Endodermal cell (in vitro differentiated cells): ENCODE measurements at places on chromosomes 2 and 18. TPM values are rescaled to one million over a fixed set of nuclear protein-coding genes. Genes with fewer than 3 reads are reported as not detected.

The SNTG2 gene
- total RNA-seq, result 11.6 and 11.9 TPM in 2 replicates

DNA sequence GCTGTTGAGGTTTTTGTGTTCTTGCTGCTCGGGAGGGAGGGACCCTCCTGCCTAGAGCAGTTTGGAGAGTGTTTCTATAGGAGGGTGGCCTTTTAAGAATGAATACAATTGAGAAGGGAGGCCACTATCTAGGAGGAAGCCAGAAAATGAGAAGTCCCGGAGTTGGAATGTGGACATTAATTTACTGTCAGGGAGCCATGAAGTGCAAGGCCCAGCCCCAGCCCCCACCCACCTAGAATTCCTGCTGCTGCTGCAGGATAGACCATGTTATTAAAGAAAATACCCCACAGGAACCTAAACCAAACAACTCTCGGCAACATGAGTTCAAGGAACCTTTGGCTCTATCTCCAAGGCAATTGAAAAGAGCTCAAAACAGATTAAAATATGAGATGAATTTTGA is 46.0 kb downstream of the ZBTB7C start:
- no peak for DNase-seq

The MAP2 gene
- total RNA-seq, result 0.70 to 2.1 TPM (median 1.8 TPM) in 3 replicates

- no peak for DNase-seq
Measured at GRCh38 chr2:222058819-222059445, 239.9 kb downstream of the PAX3 start.

- DNase-seq, result peak; percentile 82
Measured at GRCh38 chr2:230717600-230717999, 5.0 kb downstream of the CAB39 start.

The KLHL30 gene
- not detected in 3 replicates for total RNA-seq

The EVX2 gene
- not detected in 3 replicates for total RNA-seq

GRCh38 chr2:4869154-4869553 is 823.0 kb upstream of the SOX11 start:
- DNase-seq, result no peak

The SLC5A7 gene
- not detected in 2 replicates for total RNA-seq

DNA sequence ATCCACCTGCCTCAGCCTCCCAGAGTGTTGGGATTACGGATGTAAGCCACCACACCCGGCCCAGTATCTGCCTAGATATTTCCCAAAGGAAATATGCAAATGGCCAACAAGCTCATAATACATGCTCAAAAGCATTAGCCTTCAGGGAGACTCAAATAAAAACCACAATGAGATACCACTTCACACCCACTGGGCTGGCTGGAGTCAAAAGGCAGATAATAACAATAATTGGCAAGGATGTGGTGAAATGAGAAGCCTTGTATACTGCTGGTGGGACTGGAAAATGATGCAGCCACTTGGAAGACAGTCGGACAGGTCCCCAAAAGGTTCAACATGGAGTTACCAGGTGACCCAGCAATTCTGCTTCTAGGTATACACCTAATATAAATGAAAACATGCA is 20.5 kb upstream of the ZNF516 start:
- no peak for DNase-seq

DNA sequence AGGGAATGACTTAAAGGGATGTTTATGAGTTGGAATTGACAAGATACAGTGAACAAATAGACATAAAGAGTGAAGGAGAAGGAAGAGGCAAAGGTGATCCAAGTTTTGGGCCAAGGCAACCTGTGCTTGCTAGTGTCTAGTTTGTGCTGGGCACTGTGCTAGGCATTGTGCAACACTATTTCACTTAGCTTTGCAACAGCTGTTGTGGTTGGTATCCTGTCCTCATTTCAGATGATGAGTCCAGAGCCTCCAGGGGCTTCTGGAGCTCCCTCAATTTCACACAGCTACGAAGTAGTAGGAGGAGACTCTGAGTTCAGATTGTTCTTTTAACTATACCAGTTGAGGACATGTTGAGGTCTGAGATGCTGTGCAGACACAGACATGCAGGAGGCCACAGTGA is 18.1 kb upstream of the LOXHD1 start:
- no peak for DNase-seq

DNA sequence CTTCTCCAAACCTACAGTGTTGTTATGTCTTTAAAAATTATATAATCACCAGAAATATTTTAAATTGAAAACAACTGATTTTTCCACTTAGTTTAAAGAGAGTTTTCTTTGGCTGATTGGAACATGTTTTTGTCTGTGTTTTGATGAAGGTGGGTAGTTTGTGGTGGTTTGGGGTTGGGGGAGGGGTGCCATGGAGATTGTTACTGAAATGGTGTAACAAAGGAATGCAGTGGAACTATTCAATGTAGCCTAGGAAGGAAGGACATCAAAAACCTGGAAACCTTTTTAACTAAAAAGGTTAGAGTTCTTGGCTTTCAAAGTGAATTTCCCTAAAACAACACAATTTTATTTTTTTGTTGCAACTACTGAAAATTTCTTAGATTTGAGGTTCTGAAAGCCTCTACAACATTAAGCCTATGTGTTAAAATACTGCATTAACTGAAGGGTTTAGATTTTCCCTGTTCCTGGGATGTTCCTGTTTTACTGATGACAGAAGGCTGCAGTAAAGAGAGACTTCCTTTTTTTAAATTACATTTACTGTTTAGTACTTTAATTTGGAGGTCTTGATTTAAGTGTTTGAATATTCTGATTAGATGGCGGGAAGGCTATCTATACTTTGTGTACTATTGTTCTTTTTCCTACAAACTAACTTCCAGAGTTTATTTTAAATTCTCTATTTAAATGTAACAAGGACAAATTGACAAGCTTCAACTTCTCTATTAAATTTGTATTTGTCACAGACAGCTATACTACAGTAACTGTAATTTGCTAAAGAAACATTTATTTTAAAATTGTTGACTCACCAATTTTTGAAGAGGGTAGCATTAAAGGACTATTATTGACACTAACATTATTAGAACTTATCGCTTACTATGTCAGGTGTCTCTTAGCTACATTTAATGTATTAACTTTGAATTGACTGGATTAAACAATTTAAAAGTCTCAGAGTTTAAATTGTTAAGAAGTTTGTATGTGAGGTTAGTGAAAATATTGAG is 87.7 kb downstream of the LIMS1 start:
- no peak for DNase-seq

DNA sequence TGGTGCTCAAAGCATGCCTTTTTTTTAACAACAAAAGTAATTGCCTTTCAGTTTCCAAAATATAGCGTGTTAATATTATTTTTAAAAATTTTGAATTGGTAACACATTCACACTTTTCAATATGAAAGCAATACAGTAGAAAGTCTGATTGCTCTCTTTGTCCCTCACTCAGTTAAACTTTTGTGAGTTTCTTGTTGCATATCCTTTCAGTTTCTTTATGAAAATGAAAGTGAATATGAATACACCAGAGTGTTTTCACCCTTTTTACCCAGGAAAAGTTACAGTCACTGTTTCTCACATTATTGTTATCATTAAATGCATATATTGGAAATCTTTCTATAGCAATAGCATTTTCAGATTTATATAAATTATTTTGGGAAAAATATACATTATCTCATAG is 377.4 kb upstream of the CRIM1 start:
- no peak for DNase-seq

DNA sequence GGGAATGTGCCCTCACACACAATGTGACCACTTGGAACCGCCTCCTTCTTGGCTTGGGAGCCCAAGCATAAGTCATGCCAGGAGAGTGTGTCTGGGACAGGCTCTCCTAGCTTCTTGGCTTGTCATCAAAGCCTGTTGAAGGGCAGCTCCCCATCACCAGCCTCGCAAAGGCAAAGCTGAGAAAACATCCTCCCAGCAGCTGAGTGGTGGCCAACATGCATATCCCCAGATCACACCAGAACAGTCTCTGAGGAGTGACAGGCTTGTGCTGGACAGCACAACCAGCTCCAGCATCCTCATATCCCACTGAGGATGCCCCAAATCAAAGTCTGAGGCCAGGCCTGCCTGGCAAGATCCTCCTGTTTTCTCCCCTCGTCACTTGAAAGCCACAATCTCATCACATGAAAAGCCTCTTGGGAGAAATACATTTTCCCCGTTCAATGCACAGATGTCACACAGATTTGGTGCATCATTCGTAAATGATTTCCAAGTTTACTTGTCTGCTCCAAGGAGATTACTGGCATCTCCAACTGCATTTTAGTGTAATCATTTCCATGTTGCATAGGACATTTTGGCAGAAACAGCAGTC is 269.3 kb downstream of the TTC32 start:
- DNase-seq, result no peak

The ACVR1C gene
- 0.59 and 0.75 TPM in 2 replicates for total RNA-seq

DNA sequence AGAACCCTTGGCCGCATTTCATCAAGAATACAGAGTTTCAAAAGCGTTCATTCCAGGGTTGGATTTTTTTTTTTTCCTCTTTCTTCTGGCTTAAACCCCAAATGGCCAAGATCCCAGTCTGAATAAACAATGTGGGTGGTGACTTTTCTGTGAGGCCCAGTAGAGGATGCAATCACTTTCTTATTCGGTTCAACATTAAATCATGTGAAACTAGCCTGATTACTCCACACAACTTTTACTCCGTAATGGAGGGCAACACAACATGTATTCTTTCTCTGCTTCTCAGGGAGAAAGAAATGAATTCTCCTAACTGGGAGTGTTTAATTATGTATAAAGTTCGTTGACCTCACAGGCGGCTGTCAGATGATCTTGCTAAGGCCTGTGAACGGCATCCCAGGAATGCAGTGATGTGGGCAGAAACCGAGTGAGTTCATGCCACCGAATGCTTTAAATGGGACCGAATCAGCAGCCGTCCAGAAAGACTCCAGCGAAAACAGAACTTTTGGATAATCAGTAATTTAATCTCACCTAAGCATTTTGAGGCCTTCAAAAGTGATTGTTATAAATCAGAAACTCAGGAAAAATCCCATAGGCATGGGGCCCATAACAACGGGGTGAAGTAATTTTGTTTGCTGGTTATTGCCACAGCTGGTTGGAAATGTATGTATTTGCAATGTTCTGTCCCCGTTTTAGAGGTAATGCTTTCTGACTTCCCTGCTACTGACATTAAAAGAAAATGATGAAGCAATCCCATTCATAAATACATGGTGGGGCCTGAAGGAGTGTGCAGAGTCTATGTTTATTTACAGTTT is 81.5 kb downstream of the BCL2 start:
- peak; percentile 77 for DNase-seq

GRCh38 chr2:160293391-160294091 is 93.5 kb upstream of the ITGB6 start:
- DNase-seq, result peak; percentile 49

- peak; percentile 68 for DNase-seq
Measured at GRCh38 chr2:198127627-198128026, 323.2 kb downstream of the PLCL1 start.

- DNase-seq, result peak; percentile 81
Measured at GRCh38 chr2:219230059-219230540, 494 bp downstream of the ANKZF1 start.

DNA sequence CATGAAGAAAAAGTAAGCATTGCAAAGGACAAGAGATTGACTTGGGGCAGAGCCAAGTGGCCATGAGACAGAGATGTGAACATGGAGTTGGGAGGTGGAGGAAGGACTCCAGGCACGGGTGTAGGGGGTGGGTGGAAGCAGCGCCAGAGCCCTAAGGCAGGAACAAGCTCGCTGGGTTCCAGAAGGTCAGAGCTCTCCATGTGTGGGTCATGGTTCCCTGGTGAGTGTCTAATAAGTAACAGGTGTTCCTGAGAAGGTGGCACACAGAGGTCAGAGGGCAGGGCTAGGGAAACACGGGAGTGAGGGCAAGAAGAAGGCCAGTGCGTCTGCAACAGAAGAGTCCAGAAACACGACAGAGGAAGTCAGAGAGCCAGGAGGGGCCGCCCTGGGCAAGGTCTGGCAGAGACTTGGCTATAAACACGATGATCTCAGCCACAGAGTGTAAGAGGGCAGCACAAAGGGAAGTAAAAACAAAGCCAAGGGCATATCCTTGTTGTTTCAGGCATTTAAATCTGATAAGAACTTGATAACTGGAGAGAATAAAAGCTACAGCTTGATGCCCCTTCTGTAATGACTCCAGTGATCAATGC is 260.8 kb downstream of the TGIF1 start:
- no peak for DNase-seq

The BCS1L gene
- 11.1 to 24.0 TPM (median 19.2 TPM) in 3 replicates for total RNA-seq

The SH3BP4 gene
- 44.6 and 53.4 TPM in 2 replicates for total RNA-seq

DNA sequence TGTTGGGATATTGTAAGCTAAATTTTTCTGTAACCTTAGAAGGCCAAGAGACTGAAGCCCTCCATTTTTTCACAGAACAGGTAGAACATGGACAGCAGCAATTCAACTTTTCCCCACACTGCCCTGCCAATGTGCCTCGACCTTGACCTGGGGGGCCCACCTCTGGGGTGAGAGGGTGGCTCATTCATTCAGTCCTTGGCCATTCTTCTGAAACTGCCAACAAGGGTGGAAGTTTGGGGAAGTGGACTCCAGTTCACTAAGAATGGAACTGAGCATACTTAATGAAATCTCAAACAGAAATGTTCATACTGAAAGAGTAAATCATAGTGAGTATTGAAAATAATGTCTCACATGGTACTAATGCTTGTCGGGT is 1.1 kb downstream of the EEF1B2 start:
- no peak for DNase-seq

DNA sequence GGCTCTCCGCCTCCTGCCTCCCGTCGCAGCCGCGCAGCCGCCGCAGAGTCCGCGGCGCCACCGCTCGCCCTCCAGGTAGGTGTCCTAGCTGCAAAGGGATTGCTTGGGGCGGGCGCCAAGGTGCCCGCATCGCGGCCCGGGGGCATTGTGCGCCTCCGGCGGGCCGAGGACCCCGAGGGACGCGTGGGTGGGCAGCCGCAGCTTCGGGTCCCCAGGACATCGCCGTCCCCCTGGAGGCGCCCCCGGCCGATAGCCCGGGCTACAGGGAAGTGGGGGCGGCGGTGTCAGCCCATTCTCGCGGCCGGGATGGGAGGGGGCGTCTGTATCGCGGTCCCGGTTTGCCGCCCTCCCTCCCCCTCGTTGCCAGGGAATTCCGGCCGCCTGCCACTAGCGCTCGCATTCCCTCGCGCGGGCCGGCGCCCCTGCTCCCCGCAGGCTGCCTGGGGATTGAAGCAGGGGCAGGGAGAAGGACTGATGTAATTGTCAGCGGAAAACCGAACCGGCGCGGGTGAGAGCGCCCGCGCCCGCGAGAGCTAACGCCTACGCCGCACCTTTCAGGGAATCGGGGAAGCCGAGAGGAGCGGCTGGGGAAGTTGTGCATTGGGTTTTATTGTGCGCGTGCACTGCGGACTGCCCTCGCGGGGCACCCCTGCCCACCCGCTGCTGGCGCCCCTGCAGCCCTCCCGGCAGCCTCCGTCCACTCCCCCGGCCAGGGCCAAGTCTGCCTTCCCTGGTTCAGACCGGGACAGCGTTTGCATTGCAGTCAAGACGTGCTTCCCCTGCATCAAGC is 483 bp downstream of the OSBPL6 start:
- DNase-seq, result peak; percentile 89

DNA sequence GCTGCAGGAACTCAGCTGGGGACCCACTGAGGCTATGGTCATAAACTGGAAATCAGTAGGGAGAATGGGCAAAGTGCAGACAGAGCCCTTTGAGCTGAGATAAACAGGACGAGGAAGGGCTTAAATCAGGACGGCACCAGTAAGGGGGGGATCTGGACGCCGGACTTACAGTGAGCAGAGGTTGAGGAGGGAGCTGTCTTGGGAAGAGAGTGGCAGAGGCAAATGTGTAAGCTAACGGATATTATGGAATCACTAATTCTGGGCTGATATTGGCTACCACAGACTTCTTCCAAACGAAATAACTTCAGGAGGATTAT is 539 bp downstream of the CYP27A1 start:
- no peak for DNase-seq

The SPDYA gene
- 0.91 to 1.2 TPM (median 1.2 TPM) in 3 replicates for total RNA-seq
